ENCODE measurements at places on chromosomes 4 and X.

GRCh38 chr4:106671716-106672115 lies 303.1 kb upstream of the GIMD1 start:
- DNase-seq = no peak

DNA sequence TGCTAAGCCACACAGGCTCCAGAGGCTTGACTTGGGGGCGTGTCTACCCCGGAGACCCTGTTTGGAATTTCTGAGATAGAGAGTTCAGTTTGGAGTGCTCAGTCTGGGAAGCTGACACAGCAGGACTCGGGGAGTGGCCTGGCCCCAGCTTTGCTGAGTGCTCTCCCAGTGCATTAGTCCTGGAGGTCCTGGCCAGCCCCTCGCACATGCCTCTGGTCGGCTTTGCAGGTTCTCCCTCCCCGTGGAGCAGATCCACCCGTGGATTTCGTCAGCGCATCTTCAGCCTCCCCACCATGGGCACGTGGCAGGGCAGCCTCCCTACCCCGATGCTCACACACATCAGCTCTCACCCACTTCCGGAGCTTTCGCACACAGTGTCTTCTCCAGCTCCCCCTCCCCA lies 65.2 kb downstream of the PSAPL1 start:
- no peak for DNase-seq

- no peak for DNase-seq
These were observed 29.5 kb downstream of the CXXC4 start for GRCh38 chr4:104465201-104465600.

GRCh38 chrX:65045001-65045400 lies 68.8 kb upstream of the ZC4H2 start:
- no peak for DNase-seq

DNA sequence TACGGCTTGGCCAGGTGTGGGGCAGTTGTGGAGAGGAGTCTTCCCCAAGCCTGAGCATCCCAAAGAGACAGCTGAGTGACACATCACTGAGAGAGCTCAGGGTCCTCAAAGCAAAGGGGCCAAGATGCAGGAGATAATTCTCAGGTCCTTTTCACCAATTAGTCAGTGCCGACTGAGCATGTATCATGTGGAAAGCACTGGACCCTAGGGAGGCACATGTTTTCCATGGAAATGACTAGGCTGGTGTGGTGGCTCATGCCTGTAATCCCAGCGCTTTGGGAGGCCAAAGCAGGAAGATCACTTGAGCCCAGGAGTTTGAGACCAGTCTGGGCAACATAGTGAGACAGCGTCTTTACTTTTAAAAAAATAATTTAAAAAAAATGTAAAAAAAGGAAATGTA lies 67.3 kb upstream of the PRPS1 start:
- DNase-seq = no peak

DNA sequence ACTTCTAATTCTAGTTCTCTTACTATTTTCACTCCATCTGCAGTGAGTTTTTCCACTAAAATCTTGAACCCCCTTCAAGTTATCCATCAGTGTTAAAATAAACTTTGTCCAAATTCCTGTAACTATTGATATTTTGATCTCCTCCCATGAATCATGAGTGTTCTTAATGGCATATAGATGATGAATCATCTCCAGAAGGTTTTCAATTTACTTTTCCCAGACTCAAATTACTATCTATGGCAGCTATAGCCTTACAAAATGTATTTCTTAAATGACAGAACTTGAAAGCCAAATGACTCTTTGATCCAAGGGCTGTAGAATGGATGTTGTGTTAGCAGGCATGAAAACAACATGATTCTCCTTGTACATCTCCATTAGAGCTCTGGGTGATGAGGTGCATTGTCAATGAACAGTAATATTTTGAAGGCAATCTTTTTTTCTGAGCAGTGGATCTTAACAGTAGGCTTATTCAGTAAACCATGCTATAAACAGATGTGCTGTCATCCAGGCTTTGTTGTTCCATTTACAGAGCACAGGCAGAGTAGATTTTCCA lies 16.1 kb upstream of the IQCM start:
- DNase-seq = no peak

- no peak for DNase-seq
These were observed 47.3 kb downstream of the FRMPD3 start for GRCh38 chrX:107496786-107497185.
